ENCODE measurements at places on chromosomes 7 and 10.

GRCh38 chr7:143487566-143487965 lies 9.9 kb downstream of the TAS2R41 start:
- no peak for DNase-seq

DNA sequence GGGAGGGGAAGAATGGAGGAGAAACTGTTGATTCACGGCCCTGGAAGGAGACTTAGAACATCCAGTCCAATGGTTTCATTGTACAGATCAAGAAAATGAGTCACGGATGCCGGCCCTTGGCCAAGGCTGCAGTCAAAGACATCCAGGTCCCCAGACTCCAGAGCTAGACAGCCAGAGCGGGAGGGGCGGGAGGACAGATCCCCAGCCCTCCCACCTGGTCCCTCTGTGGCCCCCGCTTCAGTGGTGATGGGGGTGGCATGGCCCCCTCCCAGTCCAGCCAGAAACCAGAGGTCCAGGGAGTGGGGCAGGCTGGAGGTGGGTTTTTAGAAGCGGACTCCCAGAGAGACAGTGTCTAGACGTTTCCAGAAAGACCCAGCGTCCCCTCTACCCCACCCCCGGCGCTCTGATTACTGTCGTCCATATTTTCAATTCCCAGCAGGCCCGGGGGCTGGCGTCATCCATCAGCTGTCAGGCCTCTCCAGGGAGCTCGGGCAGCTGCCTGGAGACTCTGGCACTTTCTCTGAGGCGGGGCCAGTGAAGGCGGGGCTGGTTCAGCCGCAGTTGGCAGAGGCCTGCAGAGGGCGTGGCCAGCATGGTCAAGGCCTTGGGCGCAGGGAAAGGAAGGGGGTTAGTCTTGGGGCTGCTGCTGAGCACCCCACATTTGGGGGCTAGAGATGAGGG lies 8.0 kb upstream of the HSPB1 start:
- DNase-seq = peak; percentile 67

GRCh38 chr10:71486484-71487114 lies 89.9 kb downstream of the CDH23 start:
- DNase-seq = no peak

GRCh38 chr10:101293007-101293723 lies 60.8 kb upstream of the BTRC start:
- no peak for DNase-seq

- no peak for DNase-seq
These were observed 233.3 kb downstream of the MAD1L1 start for GRCh38 chr7:1999278-1999984.

DNA sequence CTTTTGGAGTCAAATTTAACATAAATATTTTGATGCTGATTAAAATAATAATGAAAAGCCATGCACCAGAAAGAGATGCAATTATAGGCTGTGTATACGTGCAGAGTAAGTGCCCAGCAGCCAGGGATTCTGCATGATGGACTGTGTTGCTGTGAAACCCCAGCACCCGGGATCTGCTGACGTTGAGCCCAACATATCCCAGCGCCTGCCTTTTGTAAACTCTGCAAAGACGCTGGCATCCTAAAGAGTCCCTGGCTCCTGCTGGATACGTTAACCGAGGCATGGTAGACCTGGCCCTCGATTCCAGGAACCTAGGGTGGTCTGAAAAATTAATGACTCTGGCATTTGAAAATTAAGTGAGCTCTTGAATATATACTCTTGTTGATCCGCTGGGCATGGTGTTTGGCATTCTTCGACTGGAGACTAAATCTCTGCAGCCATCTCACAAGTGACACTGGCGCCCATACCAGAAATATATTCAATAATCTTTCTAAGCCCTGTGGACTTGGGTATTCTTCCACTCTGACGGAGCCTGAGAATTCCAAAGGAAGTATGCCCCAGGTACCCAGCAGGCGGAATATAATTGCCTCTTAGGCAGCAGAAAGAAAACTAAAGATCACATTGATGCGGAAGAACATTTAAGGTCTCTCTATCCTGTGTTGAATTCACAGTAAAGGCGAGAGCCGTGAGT lies 191.2 kb upstream of the SH2B2 start:
- DNase-seq = no peak

- DNase-seq = no peak
These were observed 2.6 kb downstream of the NPTX2 start for GRCh38 chr7:98619450-98620321.

DNA sequence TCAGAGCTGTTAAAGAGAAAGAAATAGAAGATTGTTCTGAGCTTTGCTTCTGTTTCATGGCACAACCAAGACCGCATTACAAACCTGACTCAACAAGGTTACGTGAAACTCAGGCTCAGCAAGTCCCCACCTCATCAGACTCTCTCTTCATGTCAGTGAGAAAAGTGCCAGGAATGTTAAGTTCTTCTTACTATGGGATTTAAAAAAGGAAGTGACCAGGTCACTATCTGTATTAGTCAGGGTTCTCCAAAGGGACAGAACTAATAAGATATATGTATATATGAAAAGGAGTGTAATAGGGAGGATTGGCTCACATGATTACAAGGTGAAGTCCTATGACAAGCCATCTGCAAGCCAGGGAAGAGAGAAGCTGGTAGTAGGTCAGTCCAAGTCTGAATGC lies 25.4 kb upstream of the PAPSS2 start:
- no peak for DNase-seq

DNA sequence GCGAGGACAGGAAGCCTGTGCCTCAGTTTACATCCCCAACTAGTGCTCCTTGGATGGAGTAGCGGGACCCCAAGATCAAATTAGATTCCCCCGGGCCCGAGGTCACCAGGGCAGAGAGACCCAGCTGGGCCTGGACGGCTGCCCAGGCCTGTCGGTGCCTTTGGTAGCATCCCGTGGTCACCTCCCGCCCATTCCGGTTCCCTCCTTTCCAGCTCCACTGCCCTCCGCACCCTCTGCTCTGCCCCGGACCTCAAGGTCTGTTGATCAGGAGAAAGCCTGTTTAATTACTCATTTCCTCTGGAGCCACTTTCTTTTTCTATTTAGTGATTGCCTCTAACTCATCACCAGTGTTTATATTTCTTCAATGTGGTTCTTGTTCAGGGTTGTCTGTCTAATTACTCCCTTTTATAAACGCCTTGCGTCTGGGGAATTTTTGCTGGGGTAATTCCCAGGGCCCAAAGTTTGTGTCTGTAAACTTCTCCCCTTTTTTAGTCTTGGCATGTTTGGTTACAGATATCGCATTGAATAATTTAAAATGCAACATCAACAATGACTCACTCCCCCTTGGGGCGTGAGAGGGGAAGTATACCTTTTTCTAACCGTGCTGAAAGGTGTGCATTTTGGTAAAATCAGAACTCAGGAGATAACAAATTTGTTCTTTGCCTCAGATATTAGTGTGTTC lies 1.9 kb downstream of the FOXK1 start:
- no peak for DNase-seq

DNA sequence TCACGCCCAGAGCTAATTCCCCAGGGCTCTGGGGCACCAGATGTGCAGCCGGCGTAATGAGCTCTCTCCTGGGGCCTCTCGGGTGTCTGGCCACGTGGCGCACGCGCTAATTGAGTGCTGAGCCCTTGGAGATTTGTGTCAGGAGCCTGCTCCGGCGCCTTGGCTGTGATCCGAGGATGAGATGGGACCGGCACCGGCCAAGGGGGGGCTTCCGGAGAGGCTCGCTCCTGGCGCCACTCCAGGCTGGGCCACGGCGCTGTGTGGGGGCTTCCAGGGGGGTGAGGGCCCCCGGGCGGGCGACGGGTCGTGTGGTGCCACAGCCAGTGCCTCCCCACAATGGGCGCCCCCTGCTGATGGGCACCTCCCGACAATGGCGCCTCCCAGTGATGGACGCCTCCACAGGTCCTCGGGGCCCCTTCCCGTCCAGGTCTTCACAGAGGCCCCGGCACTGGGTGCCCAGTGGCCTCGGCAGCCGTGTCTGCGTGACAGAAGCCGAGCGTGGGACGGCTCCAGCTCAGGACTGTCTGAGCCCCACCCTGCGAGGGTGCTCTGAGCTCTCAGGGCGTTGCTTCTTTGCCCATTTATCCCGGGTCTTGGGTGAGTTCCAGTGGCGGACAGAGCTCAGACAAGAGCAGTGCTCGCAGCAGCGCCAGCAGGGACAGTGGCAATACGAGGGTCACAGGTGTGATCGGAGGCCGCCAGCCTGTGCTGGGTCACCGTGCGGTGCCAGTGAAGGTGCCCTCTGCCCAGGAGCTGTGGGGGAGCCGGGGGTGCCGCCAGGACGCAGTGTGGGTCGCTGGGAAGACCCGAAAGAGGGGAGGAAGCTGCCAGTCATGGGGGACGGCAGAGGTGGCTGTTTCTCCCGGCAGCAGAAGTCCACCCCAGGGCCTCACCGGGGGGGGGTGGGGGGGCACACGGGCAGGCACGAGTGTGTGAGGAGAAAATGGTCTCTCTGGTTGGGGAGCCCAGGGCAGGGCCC lies 8.2 kb upstream of the NKX6-2 start:
- DNase-seq = no peak

- DNase-seq = no peak
These were observed 269.8 kb upstream of the HGF start for GRCh38 chr7:82039621-82040020.

GRCh38 chr10:80540618-80540980 lies 2.9 kb downstream of the SH2D4B start:
- DNase-seq = no peak

- no peak for DNase-seq
These were observed 99.6 kb upstream of the GLCCI1 start for GRCh38 chr7:7869036-7869435.

GRCh38 chr7:68348401-68348800 lies 1249.9 kb upstream of the AUTS2 start:
- no peak for DNase-seq

DNA sequence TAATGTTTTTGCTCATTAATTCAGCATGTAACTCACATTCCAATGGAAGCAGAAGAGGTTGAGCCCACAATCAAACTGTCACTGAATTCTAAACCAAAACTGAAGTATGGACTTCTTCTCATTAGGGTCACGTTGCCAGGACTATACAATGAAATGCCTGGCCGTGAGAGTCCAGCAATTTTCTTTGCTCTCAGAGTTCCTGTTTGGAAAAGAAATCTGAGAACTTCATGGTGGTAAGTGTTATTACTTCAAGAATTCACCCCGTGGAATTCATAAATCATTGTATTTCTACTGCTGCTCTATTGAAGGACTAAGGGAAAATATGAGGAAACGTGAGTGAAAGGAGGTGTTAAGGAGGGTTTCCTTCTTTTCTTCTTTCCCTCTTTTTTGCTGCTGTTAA lies 441.8 kb upstream of the AKR1E2 start:
- no peak for DNase-seq

DNA sequence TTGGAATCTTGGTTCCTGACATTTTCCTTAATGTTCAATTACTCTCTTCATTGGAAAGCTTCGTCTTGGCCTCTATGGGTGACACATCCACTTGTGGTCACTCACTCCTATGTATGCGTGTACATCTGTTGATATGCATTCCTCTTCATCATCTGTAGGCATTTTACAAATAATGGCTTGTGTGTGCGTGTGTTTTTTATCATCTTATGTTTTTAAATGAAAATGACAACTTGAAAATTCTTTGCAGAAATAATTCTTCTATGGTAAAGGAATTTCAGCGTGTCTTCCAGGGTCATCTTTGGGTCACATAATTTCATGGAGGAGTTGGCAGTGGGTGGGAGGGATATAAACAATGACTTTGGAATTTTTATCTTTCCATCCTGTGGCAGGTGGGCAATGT lies 925.1 kb downstream of the LRMDA start:
- DNase-seq = no peak

Data from DMS 273 treated with DMSO at 0.1 percent for 48 hours (cell line).